Gastroesophageal sphincter (tissue), 4 donors: ENCODE measurements at places on chromosomes 7 and 10.
A peak's percentile ranks its signal among the peaks of the same experiment; 100 is the strongest.

DNA sequence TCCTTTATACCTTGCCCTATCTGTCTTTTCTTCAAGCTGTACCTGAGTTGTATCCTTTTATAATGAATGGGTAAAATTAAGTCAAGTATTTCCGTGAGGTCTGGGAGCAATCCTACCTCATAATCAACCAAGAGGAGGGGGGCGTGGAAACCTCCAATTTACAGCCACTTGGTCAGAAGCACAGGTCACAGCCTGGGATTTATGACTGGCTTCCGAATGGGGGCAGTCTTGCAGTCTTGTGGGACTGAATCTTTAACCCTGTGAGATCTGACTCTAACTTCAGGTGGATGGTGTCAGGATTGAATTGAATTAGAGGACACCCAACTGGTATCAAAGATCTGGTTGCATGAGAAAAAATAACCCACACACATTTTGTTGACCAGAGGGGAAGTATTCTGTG, 23.5 kb upstream of the KCNMA1 start:
- no peak for ATAC-seq
- H3K4me3 ChIP-seq, result no peak overlapping the region
- H3K36me3 ChIP-seq, result no peaks in the 10 kb centered on the region
- no peak overlapping the region for H3K27ac ChIP-seq
- H3K27me3 ChIP-seq, result no peaks in the 10 kb centered on the region

DNA sequence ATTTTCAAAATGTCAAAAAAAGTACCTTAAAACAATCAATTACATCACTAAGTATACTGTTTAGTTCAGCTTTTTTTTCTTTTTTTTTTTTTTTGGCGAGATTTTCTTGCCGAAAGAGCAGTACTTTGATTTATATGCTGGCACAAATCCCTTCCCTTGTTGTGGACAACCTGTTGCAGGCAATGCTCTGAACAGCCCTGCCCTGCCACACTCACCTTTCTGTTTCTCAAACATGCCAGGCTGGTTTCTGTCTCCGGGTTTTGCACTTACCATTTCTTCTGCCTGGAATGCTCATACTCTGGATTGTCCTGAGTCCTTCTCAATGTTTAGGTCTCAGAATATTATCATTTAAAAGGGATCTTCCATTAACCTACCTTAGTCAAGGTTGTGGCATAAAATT, 80.4 kb upstream of the JAZF1 start:
- H3K27ac ChIP-seq, result no peak overlapping the region
- no peaks in the 10 kb centered on the region for H3K36me3 ChIP-seq
- no peak overlapping the region for H3K4me3 ChIP-seq
- no peak for ATAC-seq
- H3K27me3 ChIP-seq, result no peaks in the 10 kb centered on the region

DNA sequence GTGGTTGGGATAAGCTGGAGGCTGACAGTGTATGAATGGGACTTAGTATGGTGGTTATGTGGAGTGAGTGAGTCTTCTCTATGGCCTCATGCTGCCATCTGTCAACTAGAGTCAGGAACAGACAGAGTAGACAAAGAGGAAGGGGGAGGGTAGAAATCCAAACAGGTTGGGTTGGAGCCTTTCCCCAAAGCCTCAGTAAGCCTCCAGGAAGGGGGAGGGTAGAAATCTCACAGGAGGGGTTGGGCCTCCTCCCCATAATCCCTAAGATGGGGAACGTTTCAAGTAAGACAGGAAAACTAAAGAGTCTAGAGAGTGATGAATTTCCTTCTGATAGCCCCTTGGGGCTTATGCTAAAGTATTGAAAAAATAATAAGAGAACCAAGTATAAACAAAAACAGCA, 2.0 kb upstream of the AKR1B15 start:
- peak overlapping the region; percentile 45 for H3K4me3 ChIP-seq
- H3K27me3 ChIP-seq, result no peaks in the 10 kb centered on the region
- no peak overlapping the region for H3K27ac ChIP-seq
- no peaks in the 10 kb centered on the region for H3K4me1 ChIP-seq
- ATAC-seq, result no peak

DNA sequence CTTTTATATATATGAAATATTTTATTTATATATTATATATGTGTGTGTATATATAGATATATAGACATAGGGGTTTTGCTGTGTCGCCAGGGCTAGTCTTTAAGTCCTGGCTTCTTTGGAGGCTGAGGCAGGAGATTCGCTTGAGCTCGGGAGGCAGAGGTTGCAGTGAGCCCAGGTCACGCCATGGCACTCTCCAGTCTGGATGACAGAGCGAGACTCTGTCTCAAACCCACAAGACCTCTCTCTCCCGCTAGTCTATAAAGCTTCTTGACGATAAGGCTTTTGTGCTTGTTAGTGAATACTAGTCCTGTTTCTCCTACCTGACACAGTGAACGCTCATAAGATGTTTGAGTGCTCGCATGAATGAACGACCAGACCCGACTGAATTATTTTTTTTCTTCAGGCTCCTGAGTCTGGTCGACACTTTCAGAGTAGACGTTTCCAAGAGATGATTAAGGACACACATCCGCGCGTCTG, 577 bp upstream of the DDX21 start:
- peak overlapping the region; percentile 79 for H3K4me3 ChIP-seq
- peaks cover 31% of the 10 kb centered on the region for H3K36me3 ChIP-seq
- no peak for ATAC-seq
- H3K27me3 ChIP-seq, result no peaks in the 10 kb centered on the region
- peaks cover 35% of the 10 kb centered on the region for H3K4me1 ChIP-seq
- peak overlapping the region; percentile 95 for H3K27ac ChIP-seq

DNA sequence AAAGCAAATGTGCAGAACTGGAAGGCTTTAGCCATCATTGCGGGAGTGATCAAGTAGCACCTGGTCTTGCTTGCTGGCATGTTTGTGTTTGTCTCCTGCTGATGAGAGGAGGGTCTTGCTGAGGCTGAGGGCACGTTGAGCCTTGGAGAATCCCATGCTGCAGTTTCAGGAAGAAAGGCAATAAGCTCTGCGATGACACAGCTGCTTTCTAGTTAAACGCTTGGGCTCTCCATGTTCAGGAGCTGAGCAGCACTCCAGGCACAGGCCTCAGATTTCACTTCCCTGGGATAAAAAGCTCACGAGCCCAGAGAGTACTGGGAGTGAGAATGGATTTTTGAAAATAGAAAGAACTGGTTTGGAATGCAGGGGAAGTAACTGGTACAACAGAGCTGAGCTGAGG, 100.8 kb downstream of the LRRC18 start:
- H3K27me3 ChIP-seq, result peaks cover 8% of the 10 kb centered on the region
- H3K36me3 ChIP-seq, result no peaks in the 10 kb centered on the region
- ATAC-seq, result no peak
- no peaks in the 10 kb centered on the region for H3K4me1 ChIP-seq

DNA sequence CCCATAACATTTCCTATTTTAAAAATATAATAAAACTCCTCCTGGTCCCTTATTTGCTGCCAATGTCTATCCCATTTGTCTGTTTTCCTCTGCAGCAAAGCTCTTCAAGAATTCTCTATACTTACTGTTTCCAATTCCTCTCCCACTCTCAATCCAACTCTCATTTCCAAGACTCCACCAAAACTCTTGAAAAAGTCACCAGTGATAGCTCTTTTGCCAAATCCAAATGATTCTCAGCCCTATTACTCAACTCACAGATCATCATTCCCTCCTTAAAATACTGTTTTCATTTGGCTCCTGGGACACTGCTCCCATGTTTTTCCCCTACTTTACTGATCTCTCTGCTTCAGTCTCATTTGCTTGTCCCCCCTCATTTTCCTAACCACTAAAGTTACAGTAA, 139.4 kb downstream of the HIBADH start:
- no peaks in the 10 kb centered on the region for H3K27me3 ChIP-seq
- no peak overlapping the region for H3K27ac ChIP-seq
- peak; percentile 25 for ATAC-seq
- H3K4me3 ChIP-seq, result no peak overlapping the region
- peaks cover 38% of the 10 kb centered on the region for H3K36me3 ChIP-seq

DNA sequence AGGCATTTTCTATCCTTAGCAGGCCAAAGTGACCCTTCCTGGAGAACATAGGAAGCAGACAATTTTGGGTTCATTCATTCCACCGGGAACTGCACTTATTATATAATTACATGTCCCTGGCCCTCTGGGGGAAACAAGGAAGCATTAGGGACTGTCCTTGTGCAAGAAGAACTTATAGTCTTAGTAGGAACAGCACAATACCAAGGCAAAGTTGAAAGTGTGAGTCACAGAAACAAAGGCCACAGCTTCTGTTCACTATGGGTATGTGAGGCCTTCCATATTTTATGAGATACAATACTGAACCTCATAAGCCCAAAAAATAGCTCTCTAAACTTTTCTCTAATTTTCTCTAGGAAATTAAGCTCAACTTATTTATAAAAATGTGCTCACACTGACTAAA, 18.4 kb upstream of the AKR1B10 start:
- no peaks in the 10 kb centered on the region for H3K27me3 ChIP-seq
- no peak overlapping the region for H3K27ac ChIP-seq
- H3K4me1 ChIP-seq, result no peaks in the 10 kb centered on the region
- H3K36me3 ChIP-seq, result no peaks in the 10 kb centered on the region
- no peak overlapping the region for H3K4me3 ChIP-seq

DNA sequence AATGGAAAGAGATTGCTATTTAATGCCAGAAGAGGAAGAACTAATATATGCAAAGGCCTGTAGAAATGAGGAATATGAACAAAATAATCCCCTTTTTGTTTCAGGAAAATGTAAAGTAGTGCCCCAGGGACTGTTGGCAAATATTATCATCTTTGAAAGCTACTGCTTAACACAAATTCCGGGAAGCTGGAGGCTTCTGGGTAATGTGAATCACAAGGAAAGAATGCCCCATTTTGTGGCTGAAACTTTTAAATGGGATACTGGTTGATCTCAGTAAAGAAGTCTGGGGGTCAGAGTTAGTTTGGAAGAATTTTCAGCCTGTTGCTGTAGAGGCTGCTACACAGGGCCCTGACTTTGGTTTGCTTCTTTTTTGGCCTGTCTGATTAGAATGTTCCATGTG, 141.0 kb downstream of the PTEN start:
- H3K36me3 ChIP-seq, result no peaks in the 10 kb centered on the region
- no peak for ATAC-seq

- H3K27ac ChIP-seq, result no peak overlapping the region
- H3K27me3 ChIP-seq, result no peaks in the 10 kb centered on the region
- no peaks in the 10 kb centered on the region for H3K36me3 ChIP-seq
- no peaks in the 10 kb centered on the region for H3K4me1 ChIP-seq
- H3K4me3 ChIP-seq, result no peak overlapping the region
Measured at GRCh38 chr10:105793071-105793470, 1152.0 kb downstream of the SORCS3 start.

DNA sequence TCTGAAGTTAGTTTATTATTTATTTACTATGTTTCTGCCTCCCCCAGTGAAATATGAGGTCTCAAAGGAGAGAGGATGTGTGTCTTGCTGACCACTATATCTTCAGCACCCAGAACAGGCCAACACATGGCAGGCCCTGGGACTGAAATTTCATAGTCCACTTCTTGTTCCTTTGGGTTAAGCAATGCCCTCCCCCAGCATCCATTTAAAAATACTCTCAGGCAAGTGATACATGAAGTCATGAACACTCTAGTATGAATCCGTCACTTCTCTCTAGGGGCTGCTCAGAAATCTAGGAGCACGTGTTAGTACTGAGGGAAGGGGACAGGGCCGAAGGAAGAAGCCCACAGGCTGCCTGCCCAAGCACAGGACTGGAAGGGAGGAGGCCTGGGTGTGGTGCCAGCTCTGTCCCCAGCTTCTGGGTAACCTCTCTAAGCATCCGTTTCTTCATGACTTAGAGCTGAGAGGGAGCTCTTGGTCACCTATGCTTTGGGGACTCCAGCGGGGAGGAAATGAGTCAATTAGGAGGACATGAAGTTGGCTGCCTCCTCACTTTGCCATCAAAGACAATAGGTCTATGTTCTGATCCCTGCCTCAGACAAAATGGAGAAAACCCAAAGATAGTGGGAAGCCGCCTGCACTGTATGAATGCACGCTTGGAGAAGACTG, 119.2 kb downstream of the KCNMA1 start:
- ATAC-seq, result no peak
- H3K4me1 ChIP-seq, result peaks cover 64% of the 10 kb centered on the region
- H3K36me3 ChIP-seq, result no peaks in the 10 kb centered on the region
- no peaks in the 10 kb centered on the region for H3K27me3 ChIP-seq
